ENCODE measurements at places on chromosomes 11 and 22.

GRCh38 chr11:107785401-107785800 lies 73.2 kb downstream of the SLC35F2 start:
- no peak for DNase-seq

- DNase-seq: peak; percentile 61
These were observed 9.6 kb upstream of the PDE2A start for GRCh38 chr11:72683782-72684200.

- DNase-seq: no peak
These were observed 28.5 kb upstream of the RBX1 start for GRCh38 chr22:40922484-40923303.

DNA sequence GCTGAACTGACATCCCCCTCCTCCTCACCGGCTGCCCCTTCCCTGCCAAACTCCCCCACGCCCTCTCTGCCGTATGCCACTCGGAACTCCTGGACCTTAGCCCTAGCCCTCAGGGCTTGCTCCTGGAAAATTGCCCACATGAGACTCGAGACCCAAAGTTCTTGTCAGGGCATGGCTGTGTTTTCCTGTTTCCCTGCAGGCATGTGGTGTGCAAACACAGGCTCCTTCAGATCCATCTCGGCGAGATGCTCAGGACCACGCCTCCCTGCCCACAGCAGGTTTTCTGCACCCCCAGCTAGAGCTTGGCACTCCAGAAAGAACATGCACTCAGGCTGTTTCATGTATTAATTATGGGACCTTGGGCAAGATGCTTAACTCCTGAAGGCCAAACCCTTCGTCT lies 1480.4 kb downstream of the BRD1 start:
- no peak for DNase-seq

GRCh38 chr11:74860743-74861142 lies 88.1 kb downstream of the XRRA1 start:
- no peak for DNase-seq

GRCh38 chr11:12090761-12091258 lies 19.6 kb upstream of the MICAL2 start:
- DNase-seq: no peak

GRCh38 chr11:2305788-2306451 lies 4.1 kb downstream of the TSPAN32 start:
- no peak for DNase-seq

DNA sequence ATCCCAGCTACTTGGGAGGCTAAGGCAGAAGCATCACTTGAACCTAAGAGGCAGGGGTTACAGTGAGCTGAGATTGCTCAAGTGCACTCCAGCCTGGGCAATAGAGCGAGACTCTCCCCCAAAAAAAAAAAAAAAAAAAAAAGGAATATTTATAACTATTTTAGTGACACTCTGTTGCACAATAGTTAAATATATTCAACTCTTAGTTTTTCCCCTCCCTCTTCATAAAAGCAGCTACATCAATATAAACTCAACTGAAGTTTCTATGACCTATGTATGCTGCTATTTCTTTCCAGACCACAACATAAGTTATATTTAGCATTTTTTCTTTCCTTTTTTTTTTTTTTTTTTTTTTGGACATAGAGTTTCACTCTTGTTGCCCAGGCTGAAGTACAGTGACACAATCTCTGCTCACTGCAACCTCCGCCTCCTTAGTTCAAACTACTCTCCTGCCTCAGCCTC lies 19.2 kb downstream of the CELF1 start:
- no peak for DNase-seq

DNA sequence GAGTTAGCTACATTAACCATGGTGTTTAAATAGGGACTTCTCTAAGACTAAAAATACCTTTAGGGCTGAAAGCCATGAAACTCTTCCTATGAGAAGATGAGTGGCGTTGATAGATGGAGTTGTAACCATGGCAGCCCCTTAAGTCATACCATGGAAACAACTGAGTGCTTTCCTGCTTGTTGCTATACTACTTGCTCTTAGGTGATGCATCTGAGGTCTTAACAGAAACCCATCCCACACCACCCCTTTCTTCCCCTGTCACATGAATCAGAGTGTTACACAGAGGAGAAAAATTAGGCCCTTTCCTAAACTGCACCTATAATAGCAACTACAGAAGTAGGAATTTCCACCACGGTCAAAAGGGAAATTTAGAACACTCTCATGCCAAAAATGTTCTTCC lies 64.3 kb upstream of the ZC3H12C start:
- no peak for DNase-seq

DNA sequence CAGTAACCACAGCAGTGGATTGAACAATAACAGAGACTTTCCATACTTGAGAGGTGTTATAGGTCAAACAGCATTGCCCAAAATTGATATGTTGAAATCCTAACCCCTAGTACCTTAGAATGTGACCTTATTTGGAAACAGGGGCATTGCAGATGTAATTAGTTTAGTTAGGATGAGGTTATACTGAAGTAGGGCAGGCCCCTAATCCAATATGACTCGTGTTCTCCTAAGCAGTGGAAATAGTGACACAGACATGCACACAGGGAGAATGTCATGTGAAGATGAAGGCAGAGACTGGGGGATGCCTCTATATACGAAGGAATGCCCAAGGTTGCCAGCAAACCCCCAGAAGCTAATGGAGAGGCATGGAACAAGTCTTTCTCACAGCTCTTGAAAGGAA lies 270.5 kb downstream of the TENM4 start:
- no peak for DNase-seq

- DNase-seq: no peak
These were observed 600 bp upstream of the ESAM start for GRCh38 chr11:124762624-124763155.

DNA sequence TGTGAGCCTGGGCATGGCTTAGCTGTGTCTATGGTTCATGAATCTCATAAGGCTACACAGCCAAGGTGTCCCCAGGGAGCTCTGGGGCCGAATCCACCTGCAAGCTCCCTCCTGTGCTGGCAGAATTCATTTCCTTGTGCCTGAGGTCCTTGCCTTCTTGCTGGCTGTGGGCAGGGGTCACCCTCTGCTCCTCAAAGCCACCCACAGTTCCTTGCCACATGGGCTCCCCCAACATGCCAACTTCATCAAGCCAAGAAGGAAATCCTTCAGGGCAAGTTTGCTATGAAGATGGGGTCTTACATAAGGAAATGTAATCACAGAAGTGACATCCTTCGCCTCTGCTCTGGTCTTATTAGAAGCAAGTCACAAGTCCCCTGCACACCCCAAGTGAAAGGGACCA lies 24.8 kb downstream of the LARGE1 start:
- DNase-seq: no peak

- no peak for DNase-seq
These were observed 36.4 kb downstream of the WEE1 start for GRCh38 chr11:9609841-9610240.
